ENCODE measurements at places on chromosomes 2 and 18. TPM values are rescaled to one million over a fixed set of nuclear protein-coding genes. Genes with fewer than 3 reads are reported as not detected.

GRCh38 chr2:136114382-136114781 is 3.6 kb downstream of the CXCR4 start:
- DNase-seq = no peak

GRCh38 chr2:202643012-202643858 is 8.5 kb downstream of the FAM117B start:
- DNase-seq = no peak

Gene PXDN
- total RNA-seq = 0.58 TPM

Gene TBR1
- total RNA-seq = not detected

Gene TRABD2A
- 5.0 TPM for total RNA-seq

- no peak for DNase-seq
Observed at GRCh38 chr2:102229141-102229769, 42.4 kb downstream of the IL1RL2 start.

Gene TEX44
- total RNA-seq = not detected

GRCh38 chr2:234163510-234164045 is 113.1 kb downstream of the SPP2 start:
- no peak for DNase-seq

Data from GM12878 (cell line).